ENCODE measurements at places on chromosomes 4 and X.

- DNase-seq: no peak
Measured at GRCh38 chrX:386768-387575, at the start of gene PPP2R3B. Gene PPP2R3B, minus strand, starts transcription at chrX:386907. Its CDS starts 216 bp downstream, at chrX:386691.

DNA sequence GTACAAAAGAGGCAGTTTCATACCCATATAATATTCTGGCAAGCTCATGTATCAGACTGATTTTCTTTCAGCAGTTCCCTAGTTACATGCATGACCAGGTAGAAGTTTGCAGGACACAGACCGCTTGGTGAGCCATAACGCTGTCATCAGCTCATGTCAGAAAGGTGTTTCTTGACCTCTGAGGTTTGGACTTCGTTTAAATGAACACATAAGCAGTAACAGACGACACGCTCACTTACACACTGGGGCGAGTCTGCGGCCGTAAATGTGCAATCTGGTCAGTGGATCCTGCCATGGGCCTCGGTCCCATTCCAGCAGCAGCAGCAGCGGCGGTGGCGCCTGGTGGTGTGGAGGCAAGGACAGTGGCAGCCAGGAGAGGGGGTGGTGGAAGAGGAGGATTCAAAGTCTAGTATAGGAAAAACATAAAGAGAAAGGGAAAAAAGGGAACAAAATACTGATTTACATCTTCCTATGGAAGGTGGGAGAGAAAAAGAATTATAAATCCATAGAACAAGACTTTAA lies 111.9 kb upstream of the CBR4 start:
- DNase-seq: peak; percentile 10

GRCh38 chrX:29143356-29143755 lies 556.1 kb downstream of the IL1RAPL1 start:
- DNase-seq: no peak

GRCh38 chrX:12563121-12563520 lies 228.1 kb upstream of the PRPS2 start:
- no peak for DNase-seq

DNA sequence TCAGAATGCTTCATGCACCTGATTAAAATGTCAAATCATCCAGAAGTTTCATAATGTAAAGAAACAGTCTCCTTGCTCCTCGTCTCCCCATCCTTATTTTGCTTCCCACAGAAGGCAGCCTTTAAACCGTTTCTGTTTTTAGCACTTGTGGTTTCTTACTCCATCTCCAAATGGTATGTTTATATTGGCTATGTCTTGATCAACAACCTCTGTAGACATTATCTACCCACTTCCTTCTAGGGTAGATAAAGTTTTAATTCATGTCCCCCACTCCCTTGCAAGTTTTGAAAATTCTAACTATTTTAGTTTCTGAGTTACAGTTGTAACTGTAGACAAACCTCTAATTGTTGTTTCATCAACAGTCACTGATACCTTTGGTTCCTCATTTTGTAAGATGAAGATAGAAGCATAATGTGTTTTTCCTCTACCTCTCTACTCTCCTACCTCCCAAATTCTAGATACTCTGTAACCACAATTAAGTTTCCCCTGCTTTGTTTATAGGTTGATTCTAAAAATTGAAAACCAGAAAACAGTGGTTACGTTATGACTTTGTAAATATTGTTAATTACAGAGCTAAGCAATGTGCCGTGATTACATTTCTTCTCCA lies 291.7 kb upstream of the GATB start:
- DNase-seq: no peak

GRCh38 chr4:84948056-84948455 lies 18.4 kb downstream of the WDFY3 start:
- no peak for DNase-seq

- DNase-seq: no peak
Measured at GRCh38 chr4:176584031-176584606, 208.6 kb downstream of the VEGFC start.

DNA sequence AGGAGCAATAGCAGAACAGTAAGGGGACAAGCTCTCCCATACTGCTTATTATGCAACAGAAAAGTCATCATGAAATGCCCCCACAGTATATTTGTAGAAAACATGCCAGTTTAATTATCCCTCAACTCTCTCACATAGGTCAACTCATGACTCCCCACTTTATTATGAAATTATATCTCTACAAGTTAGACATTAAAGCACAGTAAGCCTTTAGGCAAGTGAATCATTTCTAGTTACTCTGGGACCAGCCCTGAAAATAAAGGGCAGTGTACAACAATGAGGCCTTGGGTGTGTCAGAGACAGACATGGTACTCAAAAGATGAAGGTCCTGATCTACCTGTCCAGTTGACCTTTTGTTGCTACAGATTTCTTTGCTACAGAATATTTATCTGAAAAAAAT lies 191.9 kb downstream of the FBXW7 start:
- no peak for DNase-seq

DNA sequence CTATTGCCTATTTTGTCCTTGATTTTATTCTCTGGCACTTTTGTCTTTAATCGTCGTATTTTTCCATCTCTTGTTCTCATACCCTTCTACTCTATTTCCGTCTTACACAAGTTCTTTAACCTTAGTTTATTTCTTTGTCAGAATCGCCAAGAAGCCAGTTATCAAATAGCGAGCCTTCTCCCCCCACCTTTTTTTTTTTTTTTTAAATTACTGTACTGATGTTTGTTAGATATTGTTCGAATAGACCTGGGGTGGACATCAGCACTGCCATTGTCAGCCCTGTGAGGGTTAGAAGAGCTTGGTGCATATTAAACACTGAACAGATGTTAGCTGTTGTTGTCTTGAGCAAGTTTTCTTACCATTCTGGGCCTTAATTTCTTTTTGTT lies 1.2 kb downstream of the SPCS3 start:
- no peak for DNase-seq

DNA sequence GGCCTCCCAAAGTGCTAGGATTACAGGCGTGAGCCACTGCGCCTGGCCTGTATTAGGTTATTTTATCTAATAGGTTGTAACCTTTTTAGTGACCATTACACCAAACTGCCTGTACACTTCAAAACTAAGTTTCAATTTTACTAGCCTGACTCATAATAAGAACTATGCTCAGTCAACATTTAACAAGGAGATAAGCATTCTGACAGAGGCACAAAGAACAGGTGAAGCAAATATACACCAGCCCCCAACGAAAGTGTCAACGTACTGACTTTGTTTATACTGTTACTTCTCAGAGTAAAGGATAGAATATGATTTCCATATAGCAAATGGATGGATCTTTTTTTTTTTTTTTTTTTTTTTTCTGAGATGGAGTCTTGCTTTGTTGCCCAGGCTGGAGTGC lies 62.8 kb downstream of the SHISA3 start:
- DNase-seq: no peak

DNA sequence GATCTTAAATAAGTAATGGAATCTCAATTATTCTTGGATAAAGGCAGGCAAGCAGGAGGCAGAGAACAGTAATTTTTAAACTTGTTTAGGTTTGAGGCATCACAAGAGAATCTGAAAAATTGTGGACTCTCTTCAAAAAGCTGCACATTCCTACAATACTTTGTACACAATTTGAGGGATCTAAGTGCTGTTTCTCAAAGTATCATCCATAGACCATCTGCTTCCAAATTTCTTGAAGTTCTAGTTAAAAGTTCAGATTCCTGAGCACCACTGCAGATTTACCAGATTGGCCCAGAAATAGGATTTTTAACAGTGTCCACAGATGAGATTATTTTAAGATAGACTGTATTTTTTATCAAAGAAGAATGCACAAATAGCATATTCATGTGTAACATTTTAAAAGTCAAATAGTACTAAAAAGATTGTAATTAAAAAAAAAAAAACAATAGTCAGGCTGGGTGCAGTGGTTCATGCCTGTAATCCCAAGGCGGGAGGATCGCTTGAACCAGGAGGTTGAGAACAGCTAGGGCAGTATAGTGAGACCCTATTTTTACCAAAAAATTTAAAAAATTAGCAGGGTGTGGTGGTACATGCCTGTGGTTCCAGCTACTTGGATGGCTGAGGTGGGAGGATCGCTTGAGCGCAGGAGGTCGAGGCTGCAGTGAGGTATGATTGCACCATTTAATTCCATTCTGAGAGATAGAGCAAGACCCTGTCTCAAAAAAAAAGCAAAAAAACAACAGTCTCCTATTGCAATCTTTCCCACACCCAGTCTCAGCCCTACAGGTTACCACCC lies 14.2 kb upstream of the FNIP2 start:
- no peak for DNase-seq

DNA sequence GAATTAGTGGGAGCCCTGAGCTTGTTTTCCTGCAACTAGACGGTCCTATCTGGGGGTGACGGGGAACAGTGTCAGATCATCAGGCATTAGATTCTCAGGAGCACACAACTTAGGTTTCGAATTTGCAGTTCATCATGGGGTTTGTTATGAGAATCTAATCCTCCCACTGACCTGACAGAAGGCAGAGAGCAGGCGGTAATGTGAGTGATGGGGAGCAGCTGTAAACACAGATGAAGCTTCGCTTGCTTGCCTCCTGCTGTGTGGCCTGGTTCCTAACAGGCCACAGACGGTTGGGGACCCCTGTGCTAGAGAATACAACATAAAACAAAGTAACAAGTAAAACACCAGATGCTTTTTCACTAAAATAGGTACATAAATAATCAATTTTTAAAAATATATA lies 86.2 kb upstream of the BLTP1 start:
- DNase-seq: no peak

Measured in cortex of kidney (tissue), 1 donor.